ENCODE measurements at places on chromosomes 3 and 15.

DNA sequence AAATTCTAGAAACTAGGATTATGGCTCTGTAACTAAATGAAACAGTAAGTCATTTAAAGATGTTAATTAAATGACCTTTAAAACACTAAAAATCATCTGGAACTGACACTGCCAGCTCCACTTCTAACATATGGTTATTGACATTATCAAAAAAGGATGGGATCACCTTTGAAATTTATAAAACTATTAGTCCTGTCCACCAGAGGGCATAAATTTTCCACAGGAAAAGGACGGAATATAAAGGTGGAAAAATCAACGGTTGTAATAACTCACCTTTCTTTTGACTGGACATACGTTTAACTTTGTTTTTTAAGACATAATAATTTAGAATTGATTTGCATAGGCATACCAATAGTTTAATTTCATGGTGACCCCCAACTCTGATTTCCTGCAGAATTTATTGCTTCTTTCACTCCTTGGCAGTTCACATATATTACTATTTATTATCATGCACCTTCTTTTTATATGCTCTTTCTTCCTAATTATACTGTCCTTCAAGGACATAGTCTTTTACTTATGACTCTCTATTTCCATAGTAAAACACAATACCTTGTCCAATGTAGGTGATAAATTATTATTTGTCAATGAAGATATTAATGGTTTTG, 345.7 kb downstream of the CADM2 start:
- DNase-seq = no peak

DNA sequence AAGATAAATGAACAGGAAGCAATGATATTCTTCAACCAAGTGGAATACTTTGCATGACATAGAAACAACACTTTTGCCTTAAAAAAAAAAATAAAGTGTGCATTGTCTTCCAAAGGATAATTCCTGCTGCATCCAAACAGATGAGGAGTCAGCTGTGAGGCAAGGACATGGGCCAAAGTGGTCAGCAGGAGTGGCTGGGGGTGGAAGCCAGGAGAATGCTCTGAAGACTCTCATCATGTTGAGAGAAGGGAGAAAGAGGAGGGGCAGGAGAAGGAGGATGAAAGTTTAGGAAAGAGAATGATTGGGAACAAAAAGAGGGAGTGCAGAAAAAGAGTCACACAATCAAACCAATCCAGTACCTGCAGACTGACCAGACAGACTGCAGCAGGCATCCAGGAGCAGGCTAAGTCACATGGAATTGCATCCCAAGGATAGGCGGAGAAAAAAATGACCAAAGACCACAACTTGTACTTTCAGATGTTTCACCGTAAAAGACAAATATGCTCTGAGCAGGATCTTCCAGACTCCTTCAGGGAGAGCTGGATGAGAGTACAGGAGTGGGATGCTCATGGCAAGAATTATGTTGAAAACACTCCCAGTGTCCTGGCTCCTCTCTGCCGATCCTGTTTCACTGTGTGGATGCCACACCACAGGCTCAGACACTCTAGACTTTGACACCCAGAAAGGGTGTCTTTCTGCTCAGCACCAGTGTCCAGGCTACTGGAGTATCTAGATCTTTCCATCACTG, 11.9 kb downstream of the ABI3BP start:
- no peak for DNase-seq

GRCh38 chr15:73357999-73358665, 10.6 kb downstream of the HCN4 start:
- no peak for DNase-seq

- DNase-seq = no peak
Measured at GRCh38 chr3:80688814-80689213, 921.0 kb upstream of the ROBO1 start.

GRCh38 chr15:62173215-62173614, 8.1 kb upstream of the C2CD4B start:
- no peak for DNase-seq

DNA sequence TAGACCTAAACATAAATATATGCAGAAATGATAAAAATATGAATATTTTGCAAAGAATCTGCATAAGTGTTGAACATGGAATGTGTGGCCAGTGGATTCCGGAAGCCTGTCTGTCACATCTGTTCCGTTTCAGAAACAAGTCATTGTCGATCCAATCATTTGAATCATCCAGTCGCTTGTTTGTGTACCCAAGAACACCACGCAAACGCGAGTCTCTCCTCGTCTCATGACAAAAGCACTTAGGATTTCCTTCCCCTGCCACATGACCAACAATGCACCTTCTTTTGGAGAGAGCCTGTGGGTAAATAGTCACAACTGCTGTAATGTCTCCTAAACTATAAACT, 80.2 kb downstream of the FMN1 start:
- no peak for DNase-seq

Measured in stimulated activated CD4-positive, alpha-beta T cell treated with anti-CD3 and anti-CD28 coated beads, Interleukin-2, amount 100 ng/mL, for 24 hours (primary cell).